ENCODE measurements at places on chromosomes 6 and 20. TPM values are rescaled to one million over a fixed set of nuclear protein-coding genes. Genes with fewer than 3 reads are reported as not detected.

GRCh38 chr6:3333263-3333662 is 74.5 kb downstream of the PSMG4 start:
- H3K27ac ChIP-seq, result no peak overlapping the region
- no peak overlapping the region for H3K4me3 ChIP-seq
- no peak for DNase-seq
- H3K36me3 ChIP-seq, result no peaks in the 10 kb centered on the region
- peaks cover 26% of the 10 kb centered on the region for H3K4me1 ChIP-seq

DNA sequence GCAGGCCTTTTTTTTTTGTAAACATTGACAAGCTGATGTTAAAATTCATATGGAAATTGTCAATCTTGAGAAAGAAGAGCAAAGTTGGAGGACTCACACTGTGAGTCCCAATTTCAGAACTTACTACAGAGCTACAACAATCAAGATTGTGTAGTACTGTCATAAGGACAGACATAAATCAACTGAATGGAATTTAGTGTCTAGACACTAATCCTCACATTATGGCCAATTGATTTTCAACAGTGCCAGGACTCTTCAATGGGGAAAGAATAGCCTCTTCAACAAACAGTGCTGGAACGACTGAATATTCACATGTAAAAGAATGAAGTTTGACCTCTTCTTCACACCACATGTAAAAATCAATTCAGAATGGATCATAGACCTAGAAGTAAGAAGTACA is 60.8 kb downstream of the TGM2 start:
- H3K4me3 ChIP-seq, result no peak overlapping the region
- no peaks in the 10 kb centered on the region for H3K27me3 ChIP-seq
- peaks cover 2% of the 10 kb centered on the region for H3K4me1 ChIP-seq
- no peak overlapping the region for H3K27ac ChIP-seq

- H3K27ac ChIP-seq, result peak overlapping the region; percentile 92
- DNase-seq, result no peak
- peak overlapping the region; percentile 94 for H3K4me3 ChIP-seq
These were observed 562 bp downstream of the TRIM39 start for GRCh38 chr6:30327232-30327746.

GRCh38 chr20:20199361-20200160 is 147.2 kb downstream of the CFAP61 start:
- H3K4me3 ChIP-seq, result no peak overlapping the region
- H3K4me1 ChIP-seq, result no peaks in the 10 kb centered on the region
- H3K27ac ChIP-seq, result no peak overlapping the region

DNA sequence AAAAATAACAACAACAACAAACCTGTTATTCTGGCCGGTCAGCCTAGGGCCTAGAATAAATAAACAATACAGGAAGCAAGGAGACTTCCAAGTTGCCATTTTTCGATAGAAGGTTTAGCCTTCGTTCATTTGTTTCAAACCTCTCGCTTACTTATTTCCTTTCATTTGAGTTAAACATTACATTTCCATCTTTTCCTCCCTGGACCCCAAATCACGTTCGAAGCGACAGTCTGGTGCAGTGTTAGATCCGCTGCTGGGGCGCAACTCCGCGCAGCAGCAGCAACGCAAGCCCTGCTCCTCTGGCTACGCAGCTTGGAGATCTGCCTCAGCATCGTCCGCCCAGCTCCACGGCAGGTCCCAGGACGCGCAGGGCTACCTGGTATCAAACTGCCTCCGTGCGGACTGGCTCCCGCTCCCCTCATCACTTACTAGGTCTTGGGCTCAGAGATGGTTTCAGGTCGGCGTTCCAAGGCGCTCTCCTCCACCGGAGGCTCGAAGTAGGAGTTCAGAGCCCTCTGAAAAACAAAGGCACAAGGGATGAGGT is 530 bp downstream of the TDP2 start:
- H3K36me3 ChIP-seq, result peaks cover 3% of the 10 kb centered on the region
- H3K27me3 ChIP-seq, result no peaks in the 10 kb centered on the region
- H3K4me3 ChIP-seq, result peak overlapping the region; percentile 80

DNA sequence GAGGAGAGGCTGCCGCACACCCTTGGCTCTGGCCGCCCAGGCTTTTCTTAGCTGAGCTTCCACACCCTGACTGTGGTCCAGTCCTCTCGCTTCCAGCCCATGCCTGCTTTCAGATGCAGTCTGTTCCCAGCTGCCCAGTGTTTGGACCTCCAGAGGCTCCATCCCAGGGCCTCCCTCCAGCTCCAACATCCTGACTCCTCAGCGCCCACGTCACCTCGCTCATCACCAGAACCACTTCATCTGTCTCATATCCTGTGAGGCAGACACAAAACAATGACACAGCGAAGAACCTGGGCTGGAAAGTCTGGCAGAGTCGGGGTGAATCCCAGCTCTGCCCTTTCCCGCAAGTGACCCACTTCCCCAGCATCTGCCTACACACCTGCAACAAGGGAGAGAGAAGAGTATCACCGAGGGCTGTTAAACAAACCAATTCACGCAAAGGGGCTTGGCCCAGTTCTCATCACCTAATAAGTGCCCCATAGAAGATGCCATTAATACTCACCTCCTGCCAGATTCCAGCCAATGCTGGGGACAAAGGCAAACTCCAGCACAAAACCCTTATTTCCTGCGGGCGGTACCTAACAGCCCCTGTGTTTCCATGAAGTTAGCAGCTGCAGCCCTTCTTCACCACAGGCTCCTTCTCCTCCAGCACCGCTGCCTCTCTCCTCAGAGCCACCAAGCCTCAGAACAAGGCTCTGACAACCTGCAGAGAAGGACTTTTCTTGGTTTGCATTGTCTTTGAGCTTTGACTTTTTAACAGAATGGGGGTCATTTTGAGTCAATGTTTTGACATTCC is 133.4 kb upstream of the CDH4 start:
- no peak overlapping the region for H3K27ac ChIP-seq
- no peaks in the 10 kb centered on the region for H3K4me1 ChIP-seq
- H3K4me3 ChIP-seq, result no peak overlapping the region
- no peaks in the 10 kb centered on the region for H3K36me3 ChIP-seq
- no peaks in the 10 kb centered on the region for H3K27me3 ChIP-seq
- no peak for DNase-seq

GRCh38 chr6:47179286-47179685 is 130.4 kb downstream of the TNFRSF21 start:
- H3K27ac ChIP-seq, result no peak overlapping the region
- DNase-seq, result no peak

DNA sequence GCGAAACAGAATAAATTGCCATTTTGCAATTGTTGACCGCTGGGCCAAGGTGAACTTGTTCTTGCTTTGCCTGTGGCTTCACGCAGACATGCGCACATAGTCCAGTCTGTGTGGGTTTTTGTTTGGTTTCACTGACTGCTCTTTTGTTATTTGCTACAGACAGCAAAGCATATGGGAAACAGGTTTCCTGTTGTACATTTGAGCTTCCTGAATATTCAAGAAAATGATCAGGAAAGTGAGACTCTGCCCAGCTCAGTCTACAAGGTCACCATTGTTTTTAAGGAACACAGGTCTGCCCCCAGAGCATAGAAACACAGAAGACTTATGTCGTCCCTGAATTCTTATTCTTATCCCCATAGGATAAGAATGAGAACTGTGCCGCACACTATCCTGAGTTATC is 55.6 kb downstream of the SASH1 start:
- no peaks in the 10 kb centered on the region for H3K36me3 ChIP-seq
- no peak overlapping the region for H3K4me3 ChIP-seq
- H3K27ac ChIP-seq, result peak overlapping the region; percentile 62
- H3K27me3 ChIP-seq, result no peaks in the 10 kb centered on the region
- DNase-seq, result no peak

DNA sequence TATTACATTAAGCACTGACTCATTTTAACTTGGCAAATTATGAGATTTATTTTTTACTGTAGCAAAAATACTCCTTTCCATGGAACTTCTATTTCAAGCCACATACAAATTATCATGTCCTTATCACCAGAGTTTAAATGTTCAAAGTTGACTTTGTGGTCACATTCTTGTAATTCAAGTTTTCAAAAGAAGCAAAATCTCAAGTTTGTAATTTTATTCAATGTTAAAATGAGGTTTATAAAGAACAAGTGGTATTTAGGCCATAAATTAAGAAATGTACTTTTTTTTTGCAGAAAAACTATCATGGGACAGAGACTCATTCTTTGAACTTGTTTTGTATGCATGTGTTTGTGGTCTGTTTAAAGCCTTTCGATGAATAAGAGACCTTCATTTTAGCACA is 811.5 kb downstream of the TENT5A start:
- no peak overlapping the region for H3K27ac ChIP-seq
- no peaks in the 10 kb centered on the region for H3K27me3 ChIP-seq
- H3K4me1 ChIP-seq, result no peaks in the 10 kb centered on the region

Gene EDN3
- 30.9 TPM for total RNA-seq

Gene NT5DC1
- total RNA-seq, result 20.9 TPM

Gene C20orf141
- not detected for total RNA-seq

Gene DEFB124
- not detected for total RNA-seq
